ENCODE measurements at places on chromosomes 6 and 20. TPM values are rescaled to one million over a fixed set of nuclear protein-coding genes. Genes with fewer than 3 reads are reported as not detected.

- no peak for DNase-seq
Measured at GRCh38 chr6:158414851-158415262, 102.6 kb downstream of the TULP4 start.

DDX43 gene
- not detected for total RNA-seq

DNA sequence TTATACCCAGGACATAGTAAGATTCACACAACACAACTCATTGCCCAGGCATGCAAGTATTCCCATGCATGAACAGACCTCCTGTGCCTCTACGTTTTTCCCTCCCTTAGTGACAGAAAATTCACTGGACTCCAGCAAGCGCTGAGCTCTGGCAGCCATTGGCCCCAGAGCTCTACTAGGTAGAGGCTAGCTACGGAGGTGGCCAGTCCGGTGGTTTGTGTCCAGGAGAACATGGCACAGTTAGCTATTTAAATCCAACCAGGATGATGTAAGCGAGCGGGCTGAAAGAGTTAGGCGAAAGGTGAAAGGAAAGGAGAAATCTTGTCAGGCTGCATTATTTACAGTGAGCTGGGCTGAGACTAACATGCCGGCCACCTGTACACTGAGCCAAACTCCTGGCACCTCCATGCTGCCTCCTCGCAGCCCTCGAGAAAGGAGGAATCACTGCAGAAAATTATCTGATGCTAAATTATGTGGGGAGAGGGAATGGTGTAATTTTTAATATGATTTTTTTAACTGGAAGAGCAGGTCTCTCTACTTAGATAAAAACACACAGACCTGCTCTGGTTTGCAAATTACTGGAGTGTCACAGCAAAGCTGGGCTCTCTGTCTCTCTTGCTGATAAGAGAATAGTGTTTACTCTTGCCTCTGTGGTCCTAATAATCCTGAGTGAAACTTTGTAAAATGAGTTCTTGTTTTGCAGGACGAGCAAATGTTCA lies 50.1 kb upstream of the ARMC2 start:
- no peak for DNase-seq

GSTA3 gene
- not detected for total RNA-seq

DNA sequence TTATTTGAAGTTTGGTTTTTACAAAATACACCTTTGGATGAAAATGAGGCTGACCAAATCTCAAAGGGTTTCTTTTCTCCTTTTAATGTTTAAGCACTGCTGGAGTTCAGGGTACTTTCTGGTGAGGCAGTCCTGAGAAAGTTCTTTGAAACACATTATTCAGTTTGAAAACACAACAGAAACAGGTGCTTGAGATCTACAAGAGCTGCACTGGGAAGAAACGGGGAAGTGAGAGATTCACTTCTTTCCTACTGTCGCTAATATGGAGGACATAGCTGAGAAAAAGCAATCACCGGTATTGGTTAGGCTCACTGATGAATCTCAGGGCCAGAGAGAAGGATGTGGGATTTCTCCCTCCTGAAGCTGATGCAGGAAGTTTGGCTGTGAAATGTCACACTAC lies 22.9 kb upstream of the TMEM170B start:
- DNase-seq = no peak

- no peak for DNase-seq
Measured at GRCh38 chr6:40947876-40948526, 91.0 kb downstream of the UNC5CL start.

PPP1R16B gene
- total RNA-seq = 119 TPM

CRYBG1 gene
- total RNA-seq = 17.0 TPM

- no peak for DNase-seq
Measured at GRCh38 chr6:154648188-154648887, 84.9 kb upstream of the SCAF8 start.

DNA sequence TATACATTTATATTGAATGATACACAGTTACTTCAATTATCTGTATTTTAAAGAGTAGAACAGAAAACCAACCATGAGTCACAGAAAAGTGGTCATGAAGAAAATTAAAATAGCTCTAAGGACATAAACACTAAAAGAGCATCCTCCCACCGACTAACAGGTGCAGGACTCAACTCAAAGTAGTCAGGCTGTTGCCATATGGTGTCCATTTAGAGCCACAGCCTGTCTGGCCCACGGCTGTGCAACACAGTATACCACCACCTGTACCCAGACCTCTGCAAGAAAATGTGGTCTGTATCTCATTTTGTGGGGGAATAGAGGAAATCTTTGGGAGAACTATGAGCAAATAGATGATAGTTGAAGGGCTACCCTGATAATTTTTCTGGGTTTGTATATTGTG lies 449.8 kb upstream of the RNF217 start:
- DNase-seq = no peak

- DNase-seq = no peak
Measured at GRCh38 chr6:142567461-142567860, 265.7 kb downstream of the ADGRG6 start.

GRCh38 chr6:30792786-30793185 lies 48.4 kb upstream of the IER3 start:
- no peak for DNase-seq

DNA sequence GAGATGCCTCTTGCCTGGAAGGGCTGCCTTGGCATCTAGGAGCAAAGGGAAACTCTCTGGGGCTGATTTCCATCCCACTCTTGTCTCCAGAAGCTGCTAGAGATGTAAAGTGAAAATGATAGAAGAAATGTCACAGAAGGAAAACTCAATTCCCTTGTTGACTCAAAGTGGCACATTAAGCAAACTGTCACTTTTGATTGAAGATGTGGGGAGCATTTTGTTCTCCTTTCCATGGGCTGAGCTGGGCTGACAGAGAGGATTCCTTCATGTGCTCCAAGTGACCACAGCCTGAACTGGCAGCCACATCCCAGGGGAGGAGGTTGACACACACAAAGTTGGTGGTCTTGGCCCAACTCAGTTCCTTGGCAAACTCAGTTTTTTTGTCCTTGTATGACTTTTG lies 9.8 kb downstream of the GPR31 start:
- DNase-seq = no peak

MRPL2 gene
- 59.6 TPM for total RNA-seq

- no peak for DNase-seq
Measured at GRCh38 chr6:122524056-122524455, 52.4 kb upstream of the SERINC1 start.

GRCh38 chr20:62265365-62265764 lies 27.0 kb downstream of the OSBPL2 start:
- peak; percentile 6 for DNase-seq

GRCh38 chr6:108163267-108163643 lies 2.6 kb upstream of the NR2E1 start:
- DNase-seq = no peak

CCN5 gene
- total RNA-seq = not detected

FAM50B gene
- 5.3 TPM for total RNA-seq

GRCh38 chr6:44446626-44447300 lies 59.3 kb downstream of the CDC5L start:
- no peak for DNase-seq

GPSM3 gene
- total RNA-seq = 131 TPM

LTB gene
- 110 TPM for total RNA-seq

DNA sequence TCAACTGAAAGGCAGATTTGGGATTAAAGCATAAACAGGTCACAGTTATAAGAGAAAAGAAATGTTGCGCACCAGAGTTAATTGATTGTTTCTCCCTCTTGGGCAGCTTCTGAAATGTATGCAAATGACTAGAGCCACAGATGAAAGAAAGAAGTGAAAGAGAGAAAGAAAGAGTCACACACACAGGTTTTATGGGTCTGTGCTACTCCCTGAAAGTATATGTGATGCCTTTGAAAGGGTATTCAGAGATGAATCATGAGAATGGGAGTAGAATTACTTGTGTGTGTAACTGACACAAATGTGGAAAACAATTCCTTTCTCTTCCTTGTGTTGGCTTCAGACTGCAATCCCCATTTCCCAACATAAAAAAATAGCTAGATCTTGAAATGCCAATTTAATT lies 196.9 kb downstream of the FOXA2 start:
- no peak for DNase-seq

SLC23A2 gene
- total RNA-seq = 18.6 TPM

- DNase-seq = no peak
Measured at GRCh38 chr20:37773291-37773826, 79.5 kb downstream of the CTNNBL1 start.

DNA sequence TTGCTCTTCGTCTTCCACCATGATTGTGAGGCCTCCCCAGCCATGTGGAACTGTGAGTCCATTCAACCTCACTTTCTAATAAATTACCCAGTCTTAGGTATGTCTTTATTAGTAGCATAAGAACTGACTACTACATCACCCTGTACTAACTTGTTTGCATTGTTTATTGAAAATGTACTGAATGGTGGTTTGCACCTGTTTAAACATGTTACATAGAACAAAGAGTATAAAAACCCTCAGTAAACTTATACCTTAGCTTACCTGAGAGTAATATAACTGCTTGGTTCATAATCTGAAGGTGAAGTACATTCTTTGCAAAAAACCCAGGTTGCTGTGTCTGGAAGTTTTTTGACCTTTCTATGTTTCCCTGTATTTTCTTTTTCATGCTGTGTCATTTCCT lies 777.8 kb downstream of the TBC1D32 start:
- no peak for DNase-seq

SIRPG gene
- 2.4 TPM for total RNA-seq

NRN1 gene
- 0.95 TPM for total RNA-seq

GRCh38 chr6:106870824-106871717 lies 103.5 kb downstream of the CD24 start:
- DNase-seq = no peak

GRCh38 chr6:93123585-93123984 lies 295.8 kb downstream of the EPHA7 start:
- DNase-seq = no peak

GRCh38 chr20:8515810-8516435 lies 383.9 kb downstream of the PLCB1 start:
- DNase-seq = no peak

DNA sequence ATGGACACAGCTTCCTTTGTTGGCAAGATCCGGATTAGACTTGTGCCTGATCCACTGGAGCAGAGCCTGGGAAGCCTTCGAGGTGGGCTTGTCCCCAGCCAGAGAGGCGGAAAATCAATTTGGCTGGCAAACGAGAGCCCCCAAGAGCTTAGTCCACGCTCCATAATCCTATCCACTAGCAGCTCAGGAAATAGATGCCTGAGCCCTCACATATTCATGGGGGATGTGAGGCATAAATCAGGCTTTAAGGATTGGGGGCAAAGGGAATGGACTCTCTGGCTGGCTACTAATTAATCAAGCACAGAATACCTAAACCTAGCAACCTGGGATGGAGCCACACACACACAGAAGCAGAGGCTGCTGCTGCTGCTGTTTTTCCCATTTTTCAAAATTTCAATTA lies 137.9 kb downstream of the PKHD1 start:
- no peak for DNase-seq

GRCh38 chr6:156777577-156778453 lies 637 bp downstream of the ARID1B start:
- DNase-seq = peak; percentile 65

DNA sequence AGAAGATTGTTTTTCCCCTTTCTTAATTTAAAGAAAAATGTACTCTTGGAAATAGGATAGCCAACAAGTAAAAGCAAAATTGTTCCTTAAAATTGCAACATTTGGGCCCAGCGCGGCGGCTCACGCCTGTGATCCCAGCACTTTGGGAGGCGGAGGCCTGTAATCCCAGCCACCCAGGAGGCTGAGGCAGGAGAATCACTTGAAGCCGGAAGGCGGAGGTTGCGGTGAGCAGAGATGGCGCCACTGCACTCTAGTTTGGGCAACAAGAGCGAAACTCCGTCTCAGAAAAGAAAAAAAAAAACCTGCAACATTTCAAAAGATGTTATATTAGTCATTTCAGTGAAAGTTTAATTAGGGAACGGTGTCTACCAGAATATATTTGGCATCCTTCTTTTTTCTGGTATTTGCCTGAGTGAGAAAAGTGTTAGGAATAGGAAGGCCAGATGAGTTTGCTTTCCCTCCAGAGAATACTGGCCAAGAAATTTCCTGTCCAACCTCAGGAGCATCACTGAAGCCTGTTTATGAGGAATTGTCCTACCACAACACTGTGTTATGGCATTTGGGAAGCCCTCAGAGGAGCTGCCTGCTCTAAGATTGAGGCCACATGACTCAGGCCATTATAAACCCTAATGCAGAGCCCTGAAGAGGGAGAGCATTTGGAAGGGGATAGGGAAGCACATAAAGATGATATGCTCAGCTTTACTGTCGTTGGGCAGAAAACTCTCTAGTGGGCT lies 1.2 kb upstream of the GJA1 start:
- no peak for DNase-seq

SLC35F1 gene
- total RNA-seq = not detected

ZFP57 gene
- total RNA-seq = 9.0 TPM

DNA sequence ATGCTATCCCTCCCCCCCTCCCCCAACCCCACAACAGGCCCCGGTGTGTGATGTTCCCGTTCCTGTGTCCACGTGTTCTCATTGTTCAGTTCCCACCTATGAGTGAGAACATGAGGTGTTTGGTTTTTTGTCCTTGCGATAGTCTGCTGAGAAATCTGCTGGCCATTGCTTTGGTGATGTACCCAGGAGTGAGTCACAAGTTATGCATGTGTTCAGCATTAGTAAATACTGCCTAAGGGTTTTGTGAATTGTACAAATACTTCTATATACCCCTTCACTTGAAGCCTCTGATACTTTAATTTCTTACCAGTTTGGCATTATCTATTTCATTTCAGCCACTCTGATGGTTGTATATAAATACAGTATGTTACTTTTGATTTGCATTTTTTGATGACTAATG lies 711.3 kb upstream of the GJE1 start:
- no peak for DNase-seq

DNA sequence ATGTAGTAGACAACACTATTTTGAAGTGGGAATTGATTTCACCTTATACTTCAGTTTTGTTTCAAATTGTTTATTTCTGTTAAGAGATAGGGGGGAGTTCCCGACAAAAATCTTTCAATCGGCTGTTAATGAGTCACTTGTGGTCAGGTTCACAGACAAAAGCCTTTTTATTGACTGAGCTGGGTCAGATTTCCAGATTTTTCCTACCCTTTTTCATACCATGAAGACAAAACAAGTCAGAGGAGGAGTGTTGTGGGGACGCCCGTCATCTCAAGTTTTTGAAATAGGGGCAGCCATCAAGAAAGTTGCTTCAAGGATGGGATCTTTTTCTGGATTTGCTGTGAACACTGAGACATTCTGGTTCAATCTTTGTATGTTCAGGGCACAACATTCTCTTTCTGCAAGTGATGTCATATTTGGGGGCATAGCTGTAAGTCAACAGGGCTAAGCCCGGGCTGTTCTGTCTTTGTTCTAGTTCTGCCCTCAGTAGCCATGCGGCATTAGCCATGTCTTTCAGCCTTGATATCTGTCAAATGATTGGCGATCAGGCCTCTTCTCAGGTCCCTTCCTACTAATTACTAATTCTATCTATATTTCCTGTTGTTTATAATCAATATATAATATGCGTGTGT lies 496.0 kb upstream of the MARCKS start:
- DNase-seq = no peak

- no peak for DNase-seq
Measured at GRCh38 chr6:117440706-117441525, 15.2 kb upstream of the ROS1 start.
